ENCODE measurements at places on chromosomes 3 and 15.

GRCh38 chr3:185984203-185984602 lies 46.4 kb upstream of the TRA2B start:
- no peak for DNase-seq

- DNase-seq: no peak
These were observed 27.6 kb downstream of the ANP32A start for GRCh38 chr15:68792901-68793766.

DNA sequence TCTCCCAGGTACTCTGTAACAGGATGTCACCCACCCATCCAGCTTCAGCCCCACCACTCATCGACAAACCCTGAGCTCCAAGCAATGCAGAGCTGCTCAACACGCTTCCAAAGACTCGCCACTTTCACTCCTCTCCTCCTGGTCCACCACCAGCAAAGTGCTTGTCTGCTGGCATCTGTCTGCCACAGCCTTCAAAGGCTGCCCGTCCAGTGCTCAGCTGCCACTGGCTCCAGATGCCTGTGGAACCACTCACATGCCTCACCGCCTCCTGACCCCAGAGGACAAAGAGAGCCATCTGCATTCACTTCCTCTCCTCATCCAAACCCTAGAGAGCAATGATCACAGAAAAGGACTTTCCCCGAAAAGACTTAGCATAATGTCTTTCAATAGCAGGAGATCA lies 109.5 kb upstream of the OCA2 start:
- DNase-seq: peak; percentile 13

DNA sequence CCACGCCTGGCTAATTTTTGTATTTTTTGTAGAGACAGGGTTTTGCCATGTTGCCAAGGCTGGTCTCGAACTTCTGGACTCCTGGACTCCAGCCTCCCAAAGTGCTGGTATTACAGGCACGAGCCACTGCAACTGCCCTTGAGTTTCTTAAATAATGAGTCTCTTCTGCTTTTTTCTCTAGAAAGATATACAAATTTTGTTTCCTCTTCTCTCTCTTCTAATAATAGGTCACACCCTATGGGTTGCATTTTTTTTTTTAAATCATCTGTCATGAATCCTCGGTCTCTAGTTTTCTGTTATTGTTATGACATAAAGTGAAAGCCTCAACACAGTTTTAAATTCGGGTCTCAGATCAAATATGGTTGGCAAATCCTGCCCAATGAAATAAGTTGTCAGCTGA lies 111.2 kb downstream of the IL12A start:
- DNase-seq: no peak

GRCh38 chr15:64634027-64634426 lies 141.4 kb downstream of the RBPMS2 start:
- DNase-seq: no peak

- no peak for DNase-seq
These were observed 63.5 kb upstream of the SLITRK3 start for GRCh38 chr3:165259541-165260193.

DNA sequence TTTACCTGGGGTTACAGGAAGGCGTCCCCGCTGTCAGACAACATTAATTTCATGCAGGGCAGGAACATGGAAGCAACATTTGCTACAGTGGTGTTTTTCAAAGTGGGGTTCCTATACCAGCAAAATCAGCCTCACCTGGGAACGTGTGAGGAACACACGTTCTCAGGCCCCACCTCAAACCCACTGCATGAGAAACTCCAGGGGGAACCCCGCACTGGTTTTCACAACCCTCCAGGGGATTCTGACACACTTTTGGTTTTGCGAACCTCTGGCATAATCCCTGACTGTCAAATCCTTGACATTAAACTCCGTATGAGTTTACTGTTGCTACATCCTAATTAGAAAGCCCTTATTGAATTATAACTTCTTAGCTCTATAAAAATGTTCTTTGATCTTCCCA lies 127.7 kb downstream of the LRRK1 start:
- DNase-seq: no peak

DNA sequence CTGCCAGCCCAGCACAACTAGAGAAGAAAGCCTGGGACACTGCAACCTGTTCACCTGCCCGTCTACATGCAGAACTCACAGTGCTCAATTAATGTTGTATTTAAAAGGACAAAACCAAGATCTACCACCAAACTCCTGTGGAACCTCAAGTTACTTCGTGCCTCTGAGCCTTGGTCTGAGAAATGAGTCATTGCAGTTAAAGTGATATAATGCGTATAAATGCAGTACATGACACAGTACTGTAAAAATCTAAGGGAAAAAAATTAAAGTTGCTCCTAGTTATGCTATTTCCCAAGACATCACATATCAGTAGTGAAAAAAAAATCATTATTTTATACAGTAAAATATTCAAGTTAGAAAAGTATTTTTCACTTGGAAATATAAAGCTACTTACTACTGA lies 138.9 kb downstream of the ZIC4 start:
- no peak for DNase-seq

DNA sequence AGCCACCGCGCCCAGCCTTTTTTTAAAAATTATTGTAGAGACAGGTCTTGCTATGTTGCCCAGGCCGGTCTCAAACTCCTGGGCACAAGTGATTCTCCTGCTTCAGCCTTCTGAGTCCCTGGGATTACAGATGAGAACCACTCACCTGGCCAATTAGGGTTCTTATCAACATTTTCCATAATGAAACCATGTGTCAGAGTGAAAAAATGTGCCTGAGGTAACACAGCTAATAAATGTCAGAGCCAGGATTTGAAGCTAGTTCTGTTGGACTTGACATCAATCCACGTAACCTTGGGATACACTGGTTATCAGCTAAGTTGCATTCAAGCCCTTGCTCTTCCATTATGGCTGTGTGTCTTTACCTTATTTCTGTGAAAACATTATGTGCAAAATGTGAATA lies 29.1 kb downstream of the CHST14 start:
- DNase-seq: no peak

- DNase-seq: no peak
These were observed 328.5 kb upstream of the SOX2 start for GRCh38 chr3:181383201-181383600.

DNA sequence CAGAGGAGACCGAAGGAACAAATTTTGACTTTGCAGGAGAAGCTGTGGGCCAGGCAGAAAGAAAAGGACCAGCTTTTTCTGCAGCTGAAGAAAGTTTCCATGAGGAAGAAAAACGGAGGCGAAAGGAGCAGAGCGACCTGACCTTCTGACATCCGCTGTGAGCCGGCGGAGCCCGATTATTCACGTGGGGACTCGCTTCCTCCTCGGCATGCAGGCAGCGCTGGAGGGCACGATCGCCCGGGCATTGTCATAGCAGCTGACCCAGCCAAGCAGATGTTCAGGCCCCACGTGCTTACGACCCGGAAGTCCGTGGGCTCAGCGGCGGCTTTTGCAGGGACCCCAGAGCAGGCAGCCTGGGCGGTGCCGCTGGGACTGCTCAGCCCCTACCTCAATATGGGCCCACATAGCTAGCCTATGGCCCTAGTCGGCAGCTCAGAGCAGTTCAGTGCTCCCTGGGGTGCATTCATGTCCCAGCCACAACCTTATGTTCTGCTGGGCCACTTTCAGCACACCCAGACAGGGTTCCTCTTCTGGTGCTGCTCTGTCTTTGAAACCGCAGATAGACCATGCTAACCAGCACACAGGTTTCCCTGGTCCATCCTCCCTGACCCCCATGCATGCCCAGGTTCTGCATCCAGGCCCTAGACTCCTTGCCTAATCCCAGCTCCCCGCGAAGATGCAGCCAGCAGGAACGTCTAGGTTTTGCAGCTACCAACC lies 10.5 kb upstream of the EIF4A2 start:
- DNase-seq: no peak

GRCh38 chr3:119420196-119420595 lies 43.2 kb downstream of the TMEM39A start:
- peak; percentile 11 for DNase-seq

DNA sequence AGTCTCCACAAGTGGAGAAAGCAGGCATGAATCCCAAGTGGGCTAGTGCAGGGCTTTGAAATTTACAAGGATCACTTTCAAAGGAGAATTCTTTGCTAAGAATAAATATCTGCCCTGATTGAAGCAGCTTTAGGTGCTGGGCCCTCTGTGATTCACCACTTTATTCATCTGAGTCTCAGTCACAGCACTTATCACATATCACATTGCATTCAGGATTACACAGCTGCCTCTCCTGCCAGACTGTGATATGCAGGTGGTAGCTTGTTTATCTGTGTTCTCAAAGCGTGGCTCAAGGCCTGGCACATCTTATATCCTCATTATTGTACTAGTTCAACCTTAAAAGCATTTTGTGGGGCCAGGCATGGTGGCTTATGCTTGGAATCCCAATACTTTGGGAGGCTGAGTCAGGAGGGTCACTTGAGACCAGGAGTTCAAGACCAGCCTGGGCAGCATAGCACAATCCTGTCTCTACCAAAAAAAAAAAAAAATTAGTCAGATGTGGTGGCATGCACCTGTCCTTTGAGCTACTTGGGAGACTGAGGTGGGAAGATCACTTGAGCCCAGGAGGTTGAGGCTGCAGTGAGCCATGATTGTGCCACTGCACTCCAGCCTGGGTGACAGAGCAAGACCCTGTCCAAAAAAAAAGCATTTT lies 156.9 kb upstream of the EIF1B start:
- DNase-seq: no peak

DNA sequence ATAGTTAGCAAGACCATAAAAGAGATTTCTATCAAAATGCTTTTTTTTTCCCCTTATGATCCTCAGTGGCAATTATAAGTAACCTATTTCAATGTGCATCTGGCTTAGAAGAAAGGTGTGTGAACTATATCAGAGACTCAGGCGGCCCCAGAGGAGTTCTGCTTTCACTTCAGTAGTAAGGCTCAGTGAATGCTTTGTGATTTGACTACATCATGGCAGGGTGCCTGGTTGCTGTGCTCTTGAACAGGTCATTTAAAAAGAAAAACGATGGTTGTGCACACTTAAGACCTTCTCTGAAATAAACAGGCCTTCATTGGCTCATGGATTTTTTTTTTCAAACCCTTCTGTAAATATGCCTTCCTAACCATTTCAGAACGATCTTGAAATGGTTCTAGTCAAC lies 400.4 kb upstream of the RARB start:
- DNase-seq: no peak

GRCh38 chr15:51576286-51576850 lies 46.2 kb downstream of the DMXL2 start:
- no peak for DNase-seq

DNA sequence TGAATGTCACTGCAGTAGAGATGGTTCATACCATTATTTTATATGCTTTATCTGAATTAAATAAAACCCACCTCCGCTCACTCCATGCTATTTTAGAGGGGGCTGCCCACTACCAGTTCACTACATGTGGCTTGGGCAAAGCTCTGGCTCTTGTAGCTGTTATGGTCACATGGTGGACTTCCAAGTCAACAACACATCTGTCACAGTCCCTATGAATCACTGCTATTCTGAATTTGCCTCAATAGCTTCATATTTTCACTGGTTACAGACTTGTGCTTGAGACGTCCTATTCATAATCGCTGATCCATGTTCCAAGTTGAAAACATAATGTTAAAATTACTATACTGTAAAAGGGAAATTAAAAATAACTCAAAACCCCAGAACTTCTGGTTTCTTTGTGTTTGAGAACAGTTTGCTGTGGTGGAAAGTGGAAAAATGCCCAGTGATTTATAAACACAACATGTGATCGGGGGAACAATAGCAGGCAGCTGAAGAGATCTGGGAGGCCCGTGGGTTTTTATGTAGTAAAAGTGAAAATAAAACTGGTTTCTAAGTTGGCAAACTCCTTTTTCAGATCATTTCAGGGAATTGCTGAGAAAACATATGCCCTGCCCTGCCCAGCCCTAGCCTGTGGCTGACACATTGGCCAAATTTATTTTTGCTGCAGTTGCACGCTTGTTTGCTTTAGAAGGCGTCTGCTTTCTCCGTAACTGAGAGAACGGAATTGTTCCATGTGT lies 128.8 kb upstream of the PRR23C start:
- DNase-seq: no peak

- no peak for DNase-seq
These were observed 28.0 kb upstream of the SLCO2A1 start for GRCh38 chr3:134057654-134058110.

DNA sequence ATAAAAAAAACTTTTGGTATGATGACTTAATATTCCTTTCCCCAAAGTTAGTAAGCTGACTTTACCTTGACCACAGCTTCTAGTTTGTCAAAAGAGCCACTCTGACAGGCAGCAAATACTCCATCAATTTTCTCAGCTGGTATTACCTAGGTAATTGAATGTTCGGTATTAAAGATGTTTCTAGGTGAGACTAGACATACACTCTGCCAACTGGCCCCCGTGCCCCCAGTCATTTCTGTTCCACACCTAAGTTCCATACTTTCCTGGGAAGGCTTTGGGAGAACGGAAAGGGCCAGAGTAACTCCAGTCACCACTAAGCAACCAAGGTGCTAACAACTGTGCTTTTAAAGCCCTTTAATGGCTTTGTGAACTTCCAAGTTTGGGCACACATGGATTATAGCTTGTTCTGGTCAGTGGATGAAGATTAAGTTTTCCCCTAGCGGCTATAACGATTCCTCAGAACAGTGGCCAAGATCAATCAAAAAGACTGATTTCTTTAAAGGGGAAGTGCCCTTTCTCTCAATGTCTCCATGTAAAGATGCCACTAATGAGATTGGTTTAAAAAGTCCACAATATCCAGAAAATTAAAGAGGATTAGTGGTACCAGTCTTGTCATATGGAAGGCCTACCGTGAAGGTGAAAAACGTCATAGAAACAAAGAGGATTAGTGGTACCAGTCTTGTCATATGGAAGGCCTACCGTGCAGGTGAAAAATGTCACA lies 7.0 kb downstream of the EIF4A2 start:
- DNase-seq: no peak

DNA sequence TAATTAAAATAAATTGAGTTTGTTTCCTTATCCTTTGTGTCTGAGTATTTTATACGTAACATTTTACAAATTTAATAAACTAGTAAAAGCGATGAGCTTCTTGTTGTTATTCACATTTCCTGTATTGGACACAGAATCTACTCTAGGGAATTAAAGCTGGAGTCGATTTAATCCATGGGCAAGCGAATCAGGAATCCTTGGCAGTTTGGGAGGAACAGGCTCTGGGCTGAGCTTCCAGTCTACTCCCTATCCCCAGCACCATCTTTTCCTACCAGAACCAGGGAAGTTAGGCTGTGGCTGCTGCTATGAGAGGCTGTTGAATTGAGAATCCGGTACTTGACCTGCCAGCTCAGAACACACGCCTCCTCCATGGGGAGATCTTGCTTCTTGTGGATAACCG lies 437.3 kb upstream of the TPM1 start:
- no peak for DNase-seq

DNA sequence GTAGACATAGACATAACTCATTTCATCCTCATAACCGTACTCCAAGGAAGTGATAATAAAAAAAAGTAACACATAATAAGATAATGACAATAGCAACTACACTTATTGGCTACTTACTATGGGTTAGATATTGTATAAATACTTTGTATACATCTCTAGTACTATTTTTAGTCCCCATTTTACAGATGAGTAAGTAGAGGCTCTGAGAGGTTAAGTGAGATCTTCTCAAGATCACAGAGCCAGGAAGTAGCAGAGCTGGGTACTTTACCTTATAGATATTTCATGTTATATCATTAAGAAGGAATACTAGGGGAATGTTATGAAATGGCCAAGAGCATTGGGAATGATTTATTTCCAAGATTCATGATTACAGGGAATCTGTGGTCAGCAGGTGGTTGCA lies 49.4 kb upstream of the ADAMTSL3 start:
- no peak for DNase-seq
